Endothelial cell of umbilical vein (primary cell): ENCODE measurements at places on chromosomes 2 and 18.

- no peak for DNase-seq
These were observed 52.5 kb downstream of the FECH start for GRCh38 chr18:57533868-57534510.

DNA sequence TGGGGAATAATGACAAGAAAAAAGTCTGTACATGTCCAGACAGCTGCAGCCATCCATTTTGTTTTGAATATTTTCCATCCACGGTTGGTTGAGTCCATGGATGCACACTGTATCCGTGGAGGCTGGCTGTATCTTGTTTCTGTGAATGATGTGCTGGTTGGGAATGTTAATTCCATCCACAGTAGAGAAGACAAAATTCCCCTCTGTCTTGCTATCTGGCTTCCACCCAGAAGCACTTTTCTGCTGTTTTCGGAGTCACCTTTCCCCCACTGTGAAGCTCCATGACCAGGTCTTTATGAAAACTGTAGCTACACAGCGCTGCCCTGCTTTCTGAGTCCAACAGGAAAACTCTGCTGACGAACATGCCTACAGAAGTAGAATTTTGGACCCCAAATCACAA lies 122.3 kb downstream of the HRH4 start:
- DNase-seq, result no peak

GRCh38 chr2:128303095-128303791 lies 15.4 kb downstream of the HS6ST1 start:
- no peak for DNase-seq

DNA sequence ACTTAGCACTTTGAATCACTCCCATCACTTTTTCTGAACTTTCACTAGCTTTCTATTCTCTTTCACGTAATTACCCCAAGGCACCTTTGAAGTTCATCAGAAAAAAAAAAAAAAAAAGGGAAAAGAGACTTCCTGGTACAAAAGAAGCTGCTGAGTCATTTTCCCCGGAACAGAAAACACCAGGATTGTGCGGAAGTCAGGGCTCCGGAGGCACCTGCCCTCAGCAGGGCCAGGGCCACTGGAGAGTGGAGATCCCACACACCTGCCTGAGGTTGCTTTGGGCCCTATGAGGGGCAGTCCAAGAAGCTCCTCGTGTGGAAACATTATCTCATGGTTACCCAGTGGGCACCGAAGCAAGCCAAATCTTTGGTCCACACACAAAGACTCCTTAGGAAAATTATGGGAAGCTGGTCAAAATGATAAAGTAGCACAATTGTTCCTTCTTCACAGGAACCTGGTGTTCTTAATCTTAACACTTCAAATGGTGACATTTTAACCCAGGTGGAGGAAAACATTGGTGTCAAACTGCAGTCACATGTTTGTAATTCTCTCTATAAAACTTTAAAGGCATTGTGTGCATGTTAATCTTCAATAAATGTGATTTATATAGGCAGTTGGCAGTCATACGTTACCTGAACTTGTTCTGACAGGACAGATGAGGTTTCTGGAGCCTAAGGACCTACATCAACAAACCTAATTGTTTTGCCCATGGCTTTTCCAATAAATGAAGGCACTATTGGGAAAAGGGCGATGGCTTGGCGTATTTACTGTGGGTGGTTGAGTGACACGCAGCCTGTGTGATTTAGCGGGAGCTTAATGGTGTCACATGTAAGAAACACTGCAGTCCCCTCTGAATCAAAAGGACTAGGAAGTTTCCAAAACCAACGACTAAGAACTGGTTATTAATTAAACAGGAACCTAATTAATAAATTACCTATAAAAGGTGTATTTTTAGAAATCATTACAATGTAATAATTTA lies 23.4 kb upstream of the FAM110C start:
- DNase-seq, result no peak

DNA sequence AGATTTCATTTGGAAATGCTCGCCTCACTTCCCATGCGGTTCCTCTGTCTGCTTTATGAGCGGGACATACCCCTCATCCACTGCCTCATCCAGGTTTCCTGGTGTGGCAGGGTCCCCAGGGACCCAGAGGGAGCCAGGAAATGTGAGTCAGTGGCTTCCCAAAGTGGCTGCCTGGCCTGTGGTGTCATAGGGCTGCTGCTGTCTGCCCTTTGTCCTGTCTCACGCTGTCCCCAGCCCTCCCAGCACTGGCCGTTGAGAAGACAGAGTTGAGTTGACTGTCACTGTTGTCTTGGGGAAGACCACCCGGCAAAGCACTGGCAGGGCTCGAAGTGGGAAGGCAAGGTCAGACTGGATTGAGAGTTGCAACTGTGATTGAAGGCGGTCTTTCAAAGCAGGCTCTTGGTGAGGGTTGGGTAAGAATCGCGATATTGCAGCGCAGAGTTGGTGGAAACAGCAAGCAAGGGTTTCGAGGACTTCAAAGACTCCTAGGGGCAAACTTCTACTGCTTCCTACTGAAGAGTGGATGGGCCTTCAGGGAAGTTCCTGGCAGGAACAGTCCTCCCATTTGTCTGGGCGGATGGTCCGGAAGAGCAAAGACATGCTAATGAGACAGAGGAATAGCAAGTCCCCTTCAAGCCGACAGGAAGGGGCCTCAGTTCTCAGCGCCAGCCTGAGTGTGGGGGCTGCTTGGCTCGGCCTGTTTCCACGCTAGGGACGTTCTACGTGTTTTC lies 33.9 kb downstream of the RAB31 start:
- peak; percentile 38 for DNase-seq

- DNase-seq, result no peak
These were observed 190.8 kb upstream of the RGPD4 start for GRCh38 chr2:107635883-107636282.

DNA sequence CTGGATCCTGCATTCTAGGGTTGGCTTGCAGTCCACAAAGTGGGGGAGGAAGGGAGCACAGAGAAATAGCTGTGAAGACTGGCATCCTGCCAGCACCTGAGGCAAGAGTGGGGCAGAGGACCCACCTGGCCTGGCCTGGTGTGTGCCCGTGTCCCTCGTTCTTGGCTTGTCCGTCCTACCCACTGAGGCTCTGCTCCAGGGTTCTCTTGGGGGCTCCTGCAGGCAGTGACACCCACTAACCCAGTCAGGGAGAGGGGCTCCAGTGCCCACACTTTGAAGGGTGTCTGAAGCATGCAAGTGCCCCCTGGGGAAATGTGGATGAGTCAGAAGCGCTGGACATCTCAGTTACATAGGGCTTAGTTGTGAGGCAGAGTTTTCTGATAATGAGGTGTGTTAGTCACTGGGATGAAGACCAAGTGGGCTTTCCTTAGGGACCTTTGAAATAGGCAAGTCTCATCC lies 79.4 kb downstream of the SLC4A3 start:
- DNase-seq, result no peak

- no peak for DNase-seq
These were observed 91.6 kb downstream of the NAB1 start for GRCh38 chr2:190740449-190740848.

- DNase-seq, result no peak
These were observed 249.8 kb downstream of the BCL11A start for GRCh38 chr2:60303680-60304079.

GRCh38 chr2:29017716-29018435 lies 36.8 kb downstream of the TOGARAM2 start:
- no peak for DNase-seq

DNA sequence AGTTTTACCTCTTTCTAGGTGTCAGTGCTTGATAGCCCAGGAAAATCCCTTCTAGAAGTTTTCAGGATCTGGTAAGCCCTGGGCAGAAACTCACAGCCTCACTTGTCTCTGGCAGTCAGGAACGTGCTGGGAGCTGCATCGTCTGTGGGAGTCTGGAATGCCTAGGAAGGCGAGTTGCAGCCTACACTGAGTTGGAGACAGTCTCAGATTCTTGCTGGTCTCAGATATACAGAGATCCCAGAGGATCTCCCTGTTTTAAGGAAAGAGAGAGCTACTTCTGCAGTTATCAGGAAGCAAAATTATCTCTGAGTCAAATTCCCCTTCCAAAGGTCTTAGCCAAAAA lies 104.4 kb upstream of the CDC42EP3 start:
- no peak for DNase-seq

GRCh38 chr18:78836838-78837237 lies 142.8 kb upstream of the SALL3 start:
- no peak for DNase-seq

- no peak for DNase-seq
These were observed 74.4 kb downstream of the ANKRD12 start for GRCh38 chr18:9210966-9211365.

GRCh38 chr2:224971214-224971613 lies 71.1 kb downstream of the DOCK10 start:
- no peak for DNase-seq
